DMS79 treated with DMSO at 0.1 percent for 48 hours (cell line): ENCODE measurements at places on chromosomes 1 and 21.
A peak's percentile ranks its signal among the peaks of the same experiment; 100 is the strongest.

DNA sequence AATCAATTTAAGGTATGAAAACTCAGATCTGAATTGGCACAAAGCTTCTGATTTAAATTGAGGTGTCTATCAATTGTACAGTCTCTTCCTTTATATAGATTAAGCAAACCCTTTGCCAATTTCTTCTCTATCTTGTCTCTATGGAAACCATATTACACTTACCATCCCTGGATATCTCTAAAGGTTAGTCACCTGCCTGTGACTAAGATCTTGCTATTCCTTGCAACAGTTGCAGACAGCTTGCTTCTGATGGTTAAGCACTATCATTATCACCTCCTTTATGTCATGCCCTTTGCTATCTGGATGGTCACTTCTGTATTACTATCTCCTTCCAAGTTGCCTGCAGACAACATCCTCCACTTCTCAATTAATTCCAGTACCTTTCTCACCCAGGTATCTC, 998.6 kb upstream of the B3GALT2 start:
- DNase-seq, result no peak

DNA sequence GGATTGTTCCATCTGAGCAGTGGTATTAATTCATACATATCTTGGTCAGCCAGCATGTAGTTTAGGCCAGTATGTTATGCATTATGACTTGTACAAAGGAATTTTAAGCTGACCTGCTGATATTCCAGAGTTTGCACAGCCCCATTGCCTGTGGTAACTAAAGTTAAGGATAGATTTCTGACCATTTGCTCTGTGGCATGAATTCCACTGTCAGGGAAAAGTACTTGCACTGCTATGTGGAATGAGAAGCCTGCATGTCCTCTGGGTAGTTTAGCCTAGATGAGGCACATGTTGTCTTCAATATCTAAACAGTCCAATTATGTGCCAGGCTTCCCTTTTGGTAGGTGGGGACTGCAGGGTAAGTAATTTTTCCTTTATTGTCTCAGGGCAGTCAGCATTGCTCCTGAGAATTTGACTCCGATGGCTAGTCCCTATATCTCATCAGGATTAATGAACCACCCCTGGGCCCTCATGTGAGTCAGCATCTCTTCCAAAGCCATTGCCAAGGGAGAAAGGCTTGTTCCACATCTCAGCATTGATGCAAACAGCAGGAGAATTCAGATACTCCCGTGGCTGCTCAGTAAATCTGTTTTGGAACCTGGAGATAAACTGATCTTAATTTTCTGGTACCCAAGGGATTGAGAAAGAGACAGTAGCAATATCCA, 30.2 kb downstream of the NEK7 start:
- DNase-seq, result no peak

GRCh38 chr1:44283524-44284173, 70.4 kb downstream of the DMAP1 start:
- peak; percentile 59 for DNase-seq

GRCh38 chr1:11749996-11750395, 12.0 kb upstream of the C1orf167 start:
- no peak for DNase-seq

DNA sequence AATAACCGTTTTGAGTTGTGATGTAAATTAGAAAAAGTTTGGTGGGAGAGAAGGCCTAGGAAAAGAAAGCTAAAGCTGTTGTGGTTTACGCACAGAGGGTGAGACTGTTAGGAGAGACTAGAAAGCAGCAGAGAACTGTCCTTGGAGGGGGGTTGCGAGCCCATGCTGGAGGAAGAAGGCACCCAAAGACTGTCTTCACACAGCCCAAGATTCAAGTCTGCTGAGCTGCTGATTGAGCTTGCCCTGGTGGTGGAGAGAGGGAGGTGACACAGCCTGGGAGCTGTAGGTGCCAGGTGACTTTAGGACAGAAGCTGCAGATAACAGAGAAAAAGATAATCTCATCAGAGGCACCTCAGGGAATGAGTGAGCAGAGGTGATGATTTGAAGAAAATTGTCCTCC, 18.3 kb upstream of the TLR5 start:
- DNase-seq, result no peak

DNA sequence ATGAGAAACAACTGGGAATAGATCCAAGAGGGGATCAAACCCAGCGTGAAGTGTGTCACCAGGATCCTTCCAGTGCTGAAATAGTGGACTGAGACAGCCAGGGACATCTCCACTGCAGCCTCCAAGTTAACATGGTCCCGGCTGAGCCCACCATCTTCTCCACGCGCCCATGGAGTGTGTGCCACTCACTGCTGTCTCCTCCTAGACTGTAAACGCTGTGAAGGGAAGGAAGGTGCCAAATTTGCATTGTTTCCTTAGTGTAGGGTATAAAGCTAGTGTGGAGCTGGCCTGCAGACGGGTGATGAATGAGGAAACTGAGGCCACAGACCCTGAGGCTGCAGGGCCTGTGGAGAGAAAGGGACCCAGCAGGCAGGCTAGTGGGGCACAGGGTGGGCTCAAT, 183.6 kb downstream of the FOXD2 start:
- no peak for DNase-seq

GRCh38 chr1:32863881-32864245, 6.8 kb downstream of the FNDC5 start:
- DNase-seq, result no peak

DNA sequence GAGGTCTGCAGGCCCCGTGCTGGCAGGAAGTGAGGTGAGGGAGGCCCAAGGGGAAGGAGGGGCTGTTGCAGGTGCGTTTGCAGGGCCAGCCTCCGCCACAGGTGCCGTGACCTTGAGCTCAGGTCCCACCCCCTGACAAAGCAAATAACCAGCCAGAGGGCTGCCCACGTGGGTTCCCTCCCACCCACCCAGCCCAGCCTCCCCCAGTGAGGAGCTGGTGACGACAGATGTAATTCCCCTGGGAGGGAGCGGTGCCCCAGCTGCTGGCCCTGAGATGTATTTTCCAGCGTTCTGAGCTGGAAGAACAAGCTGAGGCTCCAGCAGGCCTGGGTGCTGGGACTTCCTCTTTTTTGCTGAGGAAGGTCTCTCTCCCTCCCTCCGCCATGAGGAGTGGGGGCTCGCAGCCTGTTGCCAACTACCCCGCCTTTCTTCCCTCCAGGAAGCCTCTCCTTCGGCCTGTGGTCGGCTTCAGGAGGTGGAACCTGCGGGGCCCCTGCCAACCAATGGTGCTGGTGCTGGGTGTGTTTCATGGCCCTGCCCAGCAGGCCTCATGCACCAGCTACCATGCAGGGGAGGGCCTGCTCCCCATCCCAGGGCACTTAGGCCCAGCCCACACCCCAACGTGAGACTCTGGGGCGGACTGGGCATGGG, 153.2 kb downstream of the PRDM16 start:
- peak; percentile 88 for DNase-seq

- DNase-seq, result no peak
Measured at GRCh38 chr1:37862330-37862729, 2.9 kb upstream of the MTF1 start.

DNA sequence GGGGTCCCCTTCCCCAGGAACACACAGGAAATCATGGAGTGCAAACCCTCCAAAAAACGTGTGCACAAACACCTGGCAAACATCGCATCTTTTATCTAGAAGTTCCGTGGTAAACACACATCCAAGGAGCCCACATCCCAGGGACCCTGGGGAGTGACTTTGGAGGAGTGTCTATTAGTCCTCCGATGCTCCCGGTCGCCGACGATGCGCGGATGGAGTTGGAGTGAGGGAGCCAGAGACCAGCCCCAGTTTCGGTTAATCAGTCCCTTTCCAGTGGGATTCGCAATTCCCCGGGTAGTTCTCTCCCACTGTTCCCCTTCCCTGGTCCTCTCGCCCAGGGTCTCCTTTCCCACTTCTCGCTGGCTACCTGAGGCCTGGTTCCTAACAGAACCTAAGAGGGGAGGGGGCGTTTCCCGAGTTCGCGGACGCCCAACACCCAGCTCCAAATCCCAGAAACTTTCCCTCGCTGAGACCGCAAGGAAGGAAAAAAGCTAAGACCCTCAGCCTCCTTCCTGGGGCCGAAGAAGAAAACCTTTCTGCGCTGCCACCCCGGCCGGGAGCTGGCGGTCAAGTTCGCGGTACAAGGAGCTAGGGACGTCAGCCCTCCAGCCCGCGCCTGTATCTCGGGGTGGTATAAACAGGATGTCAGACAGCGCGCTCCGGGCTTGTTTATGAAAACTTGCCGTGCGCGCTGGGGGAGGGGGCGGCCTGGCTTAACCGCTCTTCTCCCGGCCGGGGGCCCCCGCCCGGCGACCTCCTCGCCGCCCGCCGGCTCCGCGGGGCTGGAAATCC, 787 bp downstream of the JAK1 start:
- no peak for DNase-seq

DNA sequence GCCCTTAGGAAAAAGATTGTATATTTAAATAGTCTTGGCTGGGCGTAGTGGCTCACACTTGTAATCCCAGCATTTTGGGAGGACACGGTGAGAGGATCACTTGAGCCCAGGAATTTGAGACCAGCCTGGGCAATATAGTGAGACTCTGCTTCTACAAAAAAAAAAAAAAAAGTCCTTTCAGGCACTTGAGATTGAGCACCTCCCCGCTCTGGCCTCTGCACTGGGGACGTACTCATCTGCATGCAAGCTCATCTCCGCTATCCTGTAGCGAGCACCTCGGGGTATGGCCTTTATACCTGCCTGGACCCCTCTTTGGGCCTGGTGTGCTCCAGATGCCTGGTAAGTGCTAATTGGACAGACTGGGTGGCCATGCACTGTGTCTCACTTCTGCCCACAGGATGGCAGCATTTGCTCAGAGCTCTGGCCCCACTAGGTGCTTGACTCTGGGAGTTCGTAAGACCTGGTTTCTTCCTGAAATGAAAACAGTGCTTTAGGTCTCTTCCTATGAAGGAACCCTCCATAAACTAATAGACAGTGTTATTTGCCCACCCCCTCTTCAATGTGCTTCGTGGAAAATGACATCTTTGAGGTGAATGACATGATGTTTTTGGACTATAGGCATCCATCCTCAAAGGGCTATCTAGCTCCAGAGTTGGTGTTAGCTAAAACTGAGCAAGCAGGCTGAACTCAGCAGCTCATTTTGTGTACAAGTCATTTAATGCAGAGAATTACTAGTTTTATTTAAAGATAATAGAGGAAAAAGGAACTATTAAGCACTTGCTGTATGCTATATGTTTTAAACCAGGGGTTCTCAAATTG, 61.7 kb upstream of the ADAR start:
- DNase-seq, result peak; percentile 70

- DNase-seq, result no peak
Measured at GRCh38 chr21:26473471-26473870, 99.6 kb downstream of the CYYR1 start.

GRCh38 chr1:48018799-48019198, 21.6 kb upstream of the TRABD2B start:
- no peak for DNase-seq

- DNase-seq, result no peak
Measured at GRCh38 chr1:52659356-52659755, 26.4 kb downstream of the SHISAL2A start.

DNA sequence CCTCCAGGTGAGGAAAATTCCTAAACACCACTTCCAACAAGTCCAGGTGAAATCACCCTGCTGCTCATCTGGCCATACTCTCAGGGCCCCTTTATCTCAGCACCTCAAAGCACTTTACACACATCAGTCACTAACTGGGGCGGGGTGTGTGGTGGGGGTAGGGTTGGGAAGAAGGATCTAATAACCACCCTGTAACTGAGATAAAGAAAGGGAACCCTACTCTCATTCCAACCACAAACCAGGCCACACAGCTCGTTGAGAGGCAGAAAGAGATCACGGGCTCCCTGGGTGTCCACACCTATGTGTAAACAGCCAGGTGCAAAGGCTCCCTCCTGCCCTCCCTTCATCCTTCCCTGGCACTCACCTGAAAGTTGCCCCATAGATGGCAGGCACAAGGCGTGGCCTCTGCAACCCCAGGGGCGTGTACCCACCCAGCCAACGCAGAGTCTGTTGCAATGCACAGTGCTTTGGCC, 20.4 kb downstream of the GPR161 start:
- peak; percentile 16 for DNase-seq

DNA sequence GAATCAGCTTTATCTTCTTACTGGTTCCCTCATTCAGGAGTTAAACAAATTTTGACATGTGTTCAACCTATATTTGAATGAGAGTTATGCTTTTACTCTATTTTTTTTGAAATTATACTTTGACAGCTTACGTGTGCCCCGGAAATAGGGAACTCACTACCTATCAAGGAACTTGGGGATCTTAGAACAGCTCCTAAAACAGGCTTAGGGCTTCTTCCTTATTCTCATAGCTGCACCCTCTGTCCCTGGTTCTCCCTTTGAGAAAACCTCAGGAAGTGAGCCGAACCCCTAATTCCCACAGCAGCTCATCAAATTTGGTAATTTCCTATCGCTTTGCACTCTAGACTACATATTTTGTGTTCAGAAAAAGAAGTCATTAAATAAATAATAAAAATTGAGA, 81.2 kb upstream of the RUNX3 start:
- DNase-seq, result no peak

- no peak for DNase-seq
Measured at GRCh38 chr1:205260948-205261732, 33.4 kb downstream of the TMCC2 start.

DNA sequence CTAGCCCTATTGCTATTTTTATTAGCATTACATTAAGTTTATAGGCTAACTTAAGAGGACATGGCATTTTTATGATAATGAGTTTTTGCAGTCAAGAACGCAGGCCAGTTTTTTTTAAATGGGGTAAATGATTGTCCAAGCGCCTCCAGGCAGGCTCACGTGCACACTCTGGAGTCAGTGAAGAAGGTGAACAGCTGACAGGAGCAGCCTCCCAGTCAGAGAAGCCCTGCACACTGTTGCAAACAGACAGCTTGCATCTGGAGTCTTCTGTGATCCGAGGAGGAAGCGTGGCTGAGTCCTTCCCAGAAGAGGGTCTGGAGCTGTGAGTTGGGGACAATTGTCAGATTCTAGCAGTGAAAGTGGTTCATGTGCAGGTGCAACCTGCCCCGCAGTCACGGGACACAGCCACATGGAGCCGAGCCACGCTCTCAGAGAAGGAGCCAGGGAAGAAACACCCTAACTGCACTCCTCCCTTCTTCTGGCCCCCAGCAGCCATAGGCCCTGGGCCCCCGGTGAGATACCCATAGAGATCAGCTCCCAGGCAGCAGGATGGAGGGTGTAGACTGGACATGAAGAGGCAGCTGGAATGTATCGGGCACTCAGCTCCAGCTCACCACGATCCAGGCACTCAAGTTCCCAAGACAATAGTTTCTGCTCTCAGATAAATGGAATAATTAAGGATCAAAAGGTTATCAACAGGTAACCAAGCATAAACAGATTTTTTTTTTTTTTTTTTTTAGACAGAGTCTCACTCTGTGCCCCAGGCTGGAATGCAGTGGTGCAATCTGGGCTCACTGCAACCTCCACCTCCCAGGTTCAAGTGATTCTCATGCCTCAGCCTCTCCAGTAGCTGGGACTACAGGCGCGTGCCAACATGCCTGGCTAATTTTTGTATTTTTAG, 26.4 kb downstream of the CAPN2 start:
- DNase-seq, result peak; percentile 76

DNA sequence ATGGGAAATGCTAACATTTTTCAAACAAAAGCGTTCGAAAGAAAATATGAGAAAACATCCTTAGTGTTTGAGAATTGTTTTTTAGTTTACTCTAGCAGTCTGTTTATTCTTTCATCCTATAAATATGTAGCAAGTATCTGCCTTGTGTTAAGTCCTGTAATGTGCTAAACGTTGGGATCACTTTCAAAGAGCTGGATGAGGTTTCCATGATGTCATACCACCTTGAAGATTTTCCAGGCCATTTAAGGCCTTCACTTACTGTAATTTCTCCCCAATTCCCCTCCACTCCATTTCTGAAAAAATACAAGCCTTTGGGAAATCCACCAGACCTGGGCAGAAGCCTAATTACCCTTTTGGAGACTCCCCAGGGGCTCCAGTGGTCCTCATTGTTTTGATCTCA, 24.2 kb upstream of the CTBS start:
- no peak for DNase-seq
